SW480 (cell line): ENCODE measurements at places on chromosomes 11 and 22.

- no peak for DNase-seq
Observed at GRCh38 chr11:17887779-17888178, 125.1 kb downstream of the SERGEF start.

- no peak for DNase-seq
Observed at GRCh38 chr22:32932176-32932575, 126.0 kb downstream of the SYN3 start.

DNA sequence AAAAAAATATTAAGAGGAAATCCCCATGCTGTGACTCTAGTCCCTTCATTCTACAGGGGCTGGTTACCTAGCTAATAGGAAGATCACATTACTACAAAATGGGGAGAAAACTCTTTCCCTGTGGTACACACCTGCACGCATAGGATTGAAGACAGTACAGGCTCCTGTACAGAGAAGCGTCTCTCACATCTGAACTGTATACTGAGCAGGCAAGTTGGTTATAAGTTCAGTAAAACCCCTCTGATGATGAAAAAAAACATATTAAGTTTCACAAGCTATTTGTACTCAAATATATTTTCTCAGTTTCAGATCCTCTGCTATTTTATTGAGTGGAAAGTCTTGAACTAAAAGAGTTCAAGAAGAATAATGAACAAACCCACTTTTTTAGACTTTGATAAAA, 156.9 kb upstream of the HSD17B12 start:
- no peak for DNase-seq

GRCh38 chr11:46293641-46294103, 16.2 kb downstream of the CREB3L1 start:
- DNase-seq = no peak
